ENCODE measurements at places on chromosomes 7 and 10.

GRCh38 chr10:38007551-38007950, 2.9 kb upstream of the ZNF33A start:
- no peak for DNase-seq

DNA sequence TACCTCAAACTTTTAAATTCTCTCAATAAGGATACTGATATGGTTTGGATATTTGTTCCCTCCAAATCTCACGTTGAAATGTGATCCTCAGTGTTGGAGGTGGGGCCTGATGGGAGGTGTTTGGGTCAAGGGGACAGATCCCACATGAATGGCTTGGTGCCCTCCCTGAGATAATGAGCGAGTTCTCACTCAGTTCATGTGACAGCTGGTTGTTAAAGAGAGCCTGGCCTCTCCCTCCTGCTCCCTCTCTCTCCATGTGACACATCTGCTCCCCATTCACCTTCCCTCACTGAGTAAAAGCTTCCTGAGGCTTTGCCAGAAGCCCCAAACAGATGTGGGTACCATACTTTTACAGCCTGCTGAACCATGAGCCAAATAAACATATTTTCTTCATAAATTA, 19.2 kb downstream of the ABCB4 start:
- no peak for DNase-seq

- no peak for DNase-seq
These were observed 549.0 kb upstream of the VSTM2A start for GRCh38 chr7:53993224-53993623.

DNA sequence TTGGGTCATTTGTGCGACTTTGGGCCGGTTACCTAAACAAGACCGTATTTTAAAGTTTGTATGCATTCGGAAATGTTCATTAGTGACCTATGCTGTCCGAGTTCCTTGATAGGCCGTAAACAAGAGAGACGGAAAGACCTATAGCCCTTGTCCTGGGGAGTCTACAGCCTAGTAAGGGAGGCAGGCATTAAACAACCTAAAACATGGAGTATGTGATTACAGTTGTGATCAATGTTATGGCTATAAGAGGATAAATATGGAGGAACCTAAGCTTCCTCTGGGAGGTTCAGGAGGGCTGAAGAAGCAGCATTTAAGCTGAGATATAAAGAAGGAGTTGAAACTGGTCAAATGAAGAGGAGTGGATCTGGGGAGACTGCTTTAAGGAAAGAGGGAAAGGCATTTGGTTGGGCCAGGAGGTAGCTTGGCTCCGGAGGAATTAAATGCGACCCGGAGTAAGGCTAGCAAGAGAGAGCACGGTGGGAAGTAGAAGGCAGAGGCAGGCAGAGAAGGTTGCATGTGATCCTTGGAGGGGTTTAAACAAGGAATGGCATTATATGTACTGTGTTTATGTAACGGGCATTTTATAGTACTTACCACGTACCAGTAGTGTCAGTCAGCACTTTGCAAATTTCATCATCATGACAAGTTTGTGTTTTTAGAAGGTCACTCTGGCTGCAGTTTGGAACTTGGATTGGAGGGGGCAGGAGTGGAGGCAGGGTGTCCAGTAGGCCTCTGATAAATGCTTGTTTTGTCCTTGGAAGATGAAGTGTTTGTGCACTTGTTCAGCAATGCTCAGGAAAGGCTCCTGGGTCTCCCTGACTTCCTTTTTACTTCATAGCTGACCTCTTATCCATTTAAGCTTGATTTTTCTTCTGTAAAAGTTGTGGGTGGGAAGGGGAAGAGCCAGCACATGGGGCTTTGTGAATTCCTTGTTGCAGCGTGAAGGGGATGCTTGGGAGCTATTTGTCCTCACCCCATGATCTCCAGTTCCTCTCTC, 1.0 kb upstream of the AVPI1 start:
- no peak for DNase-seq

DNA sequence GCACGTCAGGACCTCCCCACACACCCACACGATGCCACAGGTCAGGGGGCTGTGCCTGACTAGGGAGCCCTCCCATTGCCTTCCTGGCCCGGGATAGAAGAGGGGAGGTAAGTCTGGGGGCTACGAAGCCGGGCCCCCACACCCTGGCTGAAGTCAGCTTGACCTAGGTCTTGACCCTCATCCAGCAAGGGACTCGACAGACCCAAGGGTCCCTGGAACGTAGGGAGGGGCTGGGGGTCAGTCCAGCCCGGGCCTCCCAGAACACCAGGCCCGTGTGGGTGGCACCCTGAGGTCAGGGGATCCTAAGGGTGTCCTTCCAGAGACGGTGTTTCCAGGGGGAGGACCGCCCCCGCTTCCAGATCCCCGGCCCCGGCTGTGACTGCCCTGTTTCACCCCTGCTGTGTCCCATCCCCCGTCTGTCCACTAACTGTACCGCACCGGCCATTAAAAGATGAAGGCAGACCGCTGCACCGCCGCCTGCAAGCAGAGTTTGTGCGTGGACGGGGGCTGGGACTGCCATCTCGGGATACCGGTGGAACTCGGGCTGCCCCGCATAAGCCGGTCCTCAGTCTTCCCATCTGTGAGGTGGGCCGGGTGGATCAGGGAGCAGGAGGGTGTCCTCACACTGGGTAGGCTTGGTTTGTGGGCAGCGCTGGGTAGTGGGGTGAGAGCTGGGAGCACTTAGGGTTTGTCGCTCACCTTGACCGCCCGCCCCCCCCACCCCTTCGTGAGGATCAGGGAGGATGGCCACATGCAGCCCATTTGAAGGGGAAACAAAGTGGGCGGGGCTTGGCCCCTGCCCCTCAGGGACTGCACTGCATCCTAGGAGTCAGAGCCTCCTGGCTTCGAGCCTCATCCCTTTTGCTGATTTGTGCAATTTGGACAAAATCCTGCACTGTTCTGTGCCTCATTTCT, 21.1 kb downstream of the SLC29A4 start:
- DNase-seq, result no peak

DNA sequence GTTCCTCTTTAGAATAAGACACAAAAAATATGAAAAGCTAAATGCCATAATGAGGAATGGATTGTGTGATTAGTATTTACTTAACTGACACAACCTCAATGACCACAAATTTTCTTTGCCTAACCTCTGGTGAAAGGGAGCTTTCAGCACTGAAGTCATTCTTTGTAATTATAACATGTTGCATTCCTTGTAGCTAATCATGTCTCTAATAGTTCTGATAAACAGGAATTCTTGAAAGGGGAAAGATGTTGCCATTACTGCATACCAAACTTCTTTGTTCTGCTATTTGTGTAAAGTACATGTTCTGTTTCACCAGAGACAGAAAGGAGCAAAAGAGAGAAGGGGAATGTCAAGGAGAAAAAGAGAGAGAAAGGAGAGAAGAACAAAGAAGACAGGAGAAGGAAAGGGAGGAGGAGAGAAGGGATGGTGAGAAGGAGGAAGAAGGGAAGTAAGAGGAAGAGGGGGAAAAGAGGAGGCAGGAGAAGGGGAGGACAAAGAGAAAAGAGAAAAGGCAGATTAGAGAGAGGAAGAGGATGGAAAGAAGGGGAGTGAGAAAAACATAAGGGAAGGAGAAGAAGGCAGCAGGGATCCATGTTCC, 120.9 kb downstream of the SEMA3D start:
- no peak for DNase-seq
